ENCODE measurements at places on chromosomes 16 and 17. TPM values are rescaled to one million over a fixed set of nuclear protein-coding genes. Genes with fewer than 3 reads are reported as not detected.

- peak; percentile 66 for DNase-seq
Observed at GRCh38 chr16:4847774-4848587, 700 bp downstream of the UBN1 start.

DNA sequence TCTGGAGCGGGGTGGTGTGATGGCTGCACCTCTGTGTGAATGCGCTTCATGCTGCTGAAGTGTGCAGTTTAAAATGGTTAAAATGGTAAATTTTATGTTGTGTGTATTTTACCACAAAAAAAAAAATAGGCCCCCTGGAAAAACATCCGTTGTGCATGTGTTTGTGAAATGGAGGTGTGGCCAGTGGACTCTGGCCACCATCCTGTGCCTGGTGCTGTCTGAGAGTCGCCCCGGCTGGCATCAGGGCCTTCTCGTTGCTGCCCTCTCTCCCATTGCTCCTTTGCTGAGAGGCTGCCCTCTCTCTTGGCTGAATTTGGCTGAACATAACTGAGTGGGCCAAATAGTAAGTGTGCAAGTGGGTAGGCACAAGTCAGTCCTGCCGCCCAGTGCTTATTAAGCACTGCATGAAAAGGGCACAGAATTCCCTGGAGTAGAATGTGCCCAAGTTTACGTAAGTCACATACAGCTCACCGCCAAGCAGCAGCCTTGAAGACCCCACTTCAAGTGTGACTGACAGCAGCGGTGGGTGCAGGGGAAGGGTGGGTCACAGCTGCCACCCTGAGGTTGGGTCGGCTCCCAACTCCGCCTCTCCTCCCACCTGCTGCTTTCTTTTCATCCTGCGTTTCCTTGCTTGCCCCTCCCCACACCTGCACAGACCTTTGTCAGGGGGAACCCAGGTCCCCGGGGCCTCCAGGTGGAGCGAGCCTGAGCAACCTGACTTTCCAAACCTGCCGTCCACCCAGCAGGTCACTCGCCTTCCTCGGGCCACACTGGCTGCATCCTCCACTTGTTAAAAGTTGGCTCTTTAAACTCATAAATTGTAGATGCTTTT lies 46.8 kb downstream of the FOXK2 start:
- no peak for DNase-seq

- DNase-seq: no peak
Observed at GRCh38 chr17:68344701-68345136, 53.4 kb downstream of the ARSG start.

GRCh38 chr16:7088711-7089110 lies 243.9 kb upstream of the RBFOX1 start:
- DNase-seq: no peak

GRCh38 chr16:10708969-10709368 lies 14.2 kb upstream of the TEKT5 start:
- DNase-seq: no peak

DNA sequence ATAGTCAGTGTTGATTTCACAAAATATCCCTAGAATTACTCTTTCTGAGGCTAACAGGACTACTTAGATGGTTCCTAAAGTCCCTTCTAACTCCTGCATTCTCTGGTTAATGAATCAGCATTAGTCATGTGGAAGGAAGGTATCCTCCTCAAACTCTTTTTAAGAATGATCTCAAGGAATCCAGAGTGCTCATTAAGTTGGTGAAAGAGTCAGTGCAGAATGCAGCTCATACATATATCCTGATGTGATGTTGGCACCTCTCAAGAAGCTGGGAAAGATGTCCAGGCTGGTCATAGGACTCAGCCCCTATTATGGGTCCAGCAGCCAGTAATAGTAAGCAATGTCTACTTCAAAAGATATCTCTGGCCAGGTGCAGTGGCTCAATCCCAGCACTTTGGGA lies 65.5 kb downstream of the PIGL start:
- DNase-seq: no peak

DNA sequence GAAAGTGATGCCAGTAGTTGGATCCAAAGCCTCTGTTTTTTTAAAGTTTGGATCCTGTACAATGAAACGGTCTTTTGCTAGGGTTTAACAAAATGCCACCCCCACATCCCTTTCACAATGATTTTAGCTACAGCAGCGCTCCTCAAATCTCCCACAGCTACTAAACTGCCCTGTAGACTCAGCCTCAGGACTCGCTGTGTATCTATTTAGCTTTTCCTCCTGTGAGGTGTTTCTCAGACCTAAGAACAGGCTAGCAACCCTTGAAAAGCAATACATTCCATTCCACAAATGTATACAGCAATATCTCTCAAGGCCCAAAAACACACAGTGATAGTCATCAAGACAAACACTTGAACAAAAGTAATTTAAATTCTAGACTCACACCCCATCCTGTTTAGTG lies 206.4 kb downstream of the ZFHX3 start:
- DNase-seq: no peak

- no peak for DNase-seq
Observed at GRCh38 chr16:3701531-3701930, 15.8 kb downstream of the TRAP1 start.

DNA sequence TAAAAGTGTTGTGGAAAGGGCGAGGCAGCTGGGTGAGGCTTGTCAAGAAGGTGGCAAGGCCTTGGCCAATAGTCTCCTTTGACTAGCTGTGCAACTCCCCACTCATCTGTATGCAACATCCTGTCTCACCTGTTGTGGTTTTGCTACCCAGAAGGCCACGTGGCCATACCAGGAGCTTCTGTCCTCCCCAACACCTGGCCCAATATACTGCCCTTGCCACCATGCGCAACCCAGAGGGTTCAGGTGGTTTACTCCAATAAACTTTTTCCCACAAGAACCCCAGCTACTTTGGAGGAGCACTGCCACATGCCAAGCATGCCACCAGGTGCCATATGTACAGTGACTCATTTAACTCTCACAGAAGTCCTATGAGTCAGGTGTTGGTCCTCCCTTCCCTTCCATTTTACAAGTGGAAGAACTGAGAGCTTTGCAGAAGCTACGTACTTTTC lies 10.2 kb downstream of the MYO19 start:
- DNase-seq: peak; percentile 42

DNA sequence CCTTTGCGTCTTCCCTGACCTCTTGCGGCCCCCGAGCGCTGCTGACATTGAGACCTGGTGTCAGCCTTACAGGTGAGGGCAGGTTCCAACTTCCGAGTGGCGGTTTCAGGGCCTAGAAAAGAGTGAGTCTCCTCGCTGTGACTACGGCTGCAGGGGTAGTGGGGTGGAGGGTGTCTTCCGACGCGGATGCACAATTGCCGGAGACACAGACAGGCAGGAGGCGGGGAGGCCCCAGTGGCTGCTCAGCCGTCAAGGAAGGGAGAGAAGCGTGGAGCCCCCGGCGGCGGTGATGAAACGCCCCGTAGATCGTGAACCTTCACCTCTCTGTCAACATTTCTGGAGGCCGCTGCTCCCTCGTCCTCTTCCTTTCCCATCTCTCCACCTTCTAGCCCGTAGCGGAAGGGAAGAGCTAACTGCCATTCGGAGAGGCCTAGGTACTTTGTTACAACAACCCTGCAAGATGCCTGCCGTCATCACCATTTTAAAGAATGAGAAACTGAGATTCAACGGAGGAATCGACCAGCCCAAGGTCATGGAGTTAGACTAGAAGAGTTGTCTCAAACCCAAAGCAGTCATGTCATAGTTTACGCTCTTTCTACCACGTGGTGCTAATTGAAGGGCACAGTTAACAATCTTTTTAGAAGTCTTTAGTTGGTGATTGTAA lies 485 bp downstream of the DNAJA3 start:
- no peak for DNase-seq

DNA sequence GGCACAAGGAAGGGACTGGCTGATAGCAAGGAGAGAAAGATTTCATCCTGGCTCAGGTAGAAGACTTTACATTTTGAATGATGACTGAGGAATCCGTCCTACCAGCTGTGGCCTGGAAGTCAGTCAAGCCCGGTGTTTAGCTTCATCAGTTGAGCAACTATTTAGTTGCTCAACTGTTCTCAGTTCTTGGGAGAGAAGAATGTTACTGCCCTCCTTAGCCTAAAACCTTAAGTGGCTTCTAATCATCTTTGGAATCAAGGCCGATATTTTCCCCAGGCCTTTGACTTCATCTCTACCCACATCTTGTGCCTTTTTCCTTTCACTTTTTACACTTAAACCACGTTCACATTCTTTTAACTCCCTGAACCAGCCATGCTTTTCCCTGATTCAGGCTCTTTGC lies 17.3 kb upstream of the RBL2 start:
- no peak for DNase-seq

- DNase-seq: peak; percentile 17
Observed at GRCh38 chr17:1793447-1793806, 31.6 kb downstream of the SERPINF1 start.

GRCh38 chr17:1979182-1979985 lies 45.8 kb downstream of the RTN4RL1 start:
- no peak for DNase-seq

DNA sequence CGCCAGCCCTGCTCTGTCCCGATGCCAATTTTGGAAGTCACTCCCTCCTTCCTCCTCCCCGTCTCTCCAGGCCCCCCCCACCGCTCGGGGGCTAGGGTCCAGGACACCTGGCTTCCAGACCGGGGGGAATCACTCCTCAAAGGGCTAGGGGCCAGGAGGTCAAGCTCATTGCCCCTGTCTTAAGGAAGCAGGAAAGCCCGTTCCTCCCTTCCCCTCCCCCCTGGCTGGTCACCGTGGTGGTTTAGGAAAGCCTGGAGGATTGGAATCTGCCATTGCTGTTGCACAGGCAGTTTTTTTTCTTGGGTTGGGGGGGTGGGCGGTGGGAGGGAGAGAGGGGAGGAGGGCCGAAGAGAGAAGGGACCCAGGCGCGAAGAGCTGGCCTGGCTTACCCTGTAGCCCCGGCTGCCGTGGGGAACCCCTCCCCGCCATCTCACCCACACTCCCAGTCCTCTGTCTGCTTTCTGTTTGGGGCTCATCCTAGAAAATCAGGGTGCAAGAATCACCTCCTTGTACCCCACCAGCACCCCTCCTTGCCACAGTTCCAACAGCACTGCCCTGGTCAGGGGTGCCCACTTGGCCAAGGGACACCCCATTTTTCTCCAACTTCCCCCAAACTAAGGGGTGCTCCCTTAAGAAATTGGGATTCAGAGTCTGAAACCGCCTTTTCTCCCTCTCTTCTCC lies 2.9 kb upstream of the BCL6B start:
- no peak for DNase-seq

- no peak for DNase-seq
Observed at GRCh38 chr17:69879576-69879975, 195.4 kb upstream of the KCNJ16 start.

GRCh38 chr16:3959148-3959547 lies 78.6 kb upstream of the CREBBP start:
- DNase-seq: no peak

GRCh38 chr17:28904800-28905199 lies 1.9 kb upstream of the DHRS13 start:
- no peak for DNase-seq

DNA sequence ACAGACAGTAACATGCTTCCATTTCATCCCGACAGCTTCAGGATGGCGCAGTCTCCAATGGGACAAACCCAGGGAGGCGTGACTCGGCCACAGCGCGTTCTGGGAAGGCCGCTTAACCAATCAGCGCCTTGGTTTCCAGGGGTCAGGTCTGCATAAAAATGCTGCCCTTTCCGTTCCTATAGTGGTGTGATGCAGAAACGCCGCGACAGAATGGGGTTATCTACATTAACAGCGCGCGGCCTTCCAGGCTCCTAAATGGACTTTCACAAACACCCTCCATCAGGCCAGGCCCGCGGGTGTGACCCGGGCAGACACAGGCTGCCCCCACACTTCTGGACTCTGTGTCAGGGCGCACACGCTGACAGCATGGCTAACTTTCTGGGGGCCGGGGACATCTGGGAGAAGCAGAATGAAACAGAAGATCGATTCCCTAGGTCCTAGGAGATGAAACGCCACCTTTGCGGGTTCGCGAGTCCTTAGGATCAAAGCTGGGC lies 792 bp downstream of the TMEM231 start:
- DNase-seq: peak; percentile 89

- DNase-seq: no peak
Observed at GRCh38 chr16:4677390-4677789, 16.0 kb upstream of the NUDT16L1 start.

DNA sequence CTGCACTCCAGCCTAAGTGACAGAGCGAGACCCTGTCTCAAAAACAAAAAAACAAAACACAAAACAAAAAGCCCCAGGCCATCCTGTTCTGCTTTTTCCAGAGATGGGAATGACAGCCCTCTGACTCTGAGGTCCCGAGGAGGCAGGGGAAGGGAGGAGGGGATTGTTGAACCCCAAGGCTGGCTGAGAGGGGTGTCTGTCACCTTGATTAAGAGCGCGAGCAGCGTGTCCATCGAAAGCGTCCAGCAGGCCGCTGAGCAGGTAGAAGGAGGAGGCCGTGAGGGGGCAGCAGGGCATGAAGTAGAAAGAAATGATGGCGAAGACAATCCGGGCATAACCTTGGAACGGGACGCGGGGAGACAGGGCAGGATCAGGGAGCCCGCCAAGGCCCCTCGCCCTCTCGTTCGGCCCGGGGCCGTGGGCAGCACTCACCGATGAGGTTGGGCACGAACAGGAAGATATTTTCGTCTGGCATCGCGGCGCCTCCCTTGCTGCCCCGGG lies 593 bp downstream of the CDIPT start:
- DNase-seq: no peak

RAD51C gene
- total RNA-seq: 25.0 TPM

INPP5K gene
- total RNA-seq: 35.7 TPM

ABCA10 gene
- total RNA-seq: 137 TPM

CLUH gene
- 35.1 TPM for total RNA-seq

TBC1D3I gene
- 1.1 TPM for total RNA-seq

SDK2 gene
- 5.3 TPM for total RNA-seq

ZCCHC14 gene
- total RNA-seq: 32.5 TPM

DHRS7C gene
- total RNA-seq: not detected

TP53TG3B gene
- not detected for total RNA-seq

NACA2 gene
- total RNA-seq: not detected

RHBDL3 gene
- total RNA-seq: 0.29 TPM

All from aorta (tissue), 5 donors.